ENCODE measurements at places on chromosomes 12 and 14.

DNA sequence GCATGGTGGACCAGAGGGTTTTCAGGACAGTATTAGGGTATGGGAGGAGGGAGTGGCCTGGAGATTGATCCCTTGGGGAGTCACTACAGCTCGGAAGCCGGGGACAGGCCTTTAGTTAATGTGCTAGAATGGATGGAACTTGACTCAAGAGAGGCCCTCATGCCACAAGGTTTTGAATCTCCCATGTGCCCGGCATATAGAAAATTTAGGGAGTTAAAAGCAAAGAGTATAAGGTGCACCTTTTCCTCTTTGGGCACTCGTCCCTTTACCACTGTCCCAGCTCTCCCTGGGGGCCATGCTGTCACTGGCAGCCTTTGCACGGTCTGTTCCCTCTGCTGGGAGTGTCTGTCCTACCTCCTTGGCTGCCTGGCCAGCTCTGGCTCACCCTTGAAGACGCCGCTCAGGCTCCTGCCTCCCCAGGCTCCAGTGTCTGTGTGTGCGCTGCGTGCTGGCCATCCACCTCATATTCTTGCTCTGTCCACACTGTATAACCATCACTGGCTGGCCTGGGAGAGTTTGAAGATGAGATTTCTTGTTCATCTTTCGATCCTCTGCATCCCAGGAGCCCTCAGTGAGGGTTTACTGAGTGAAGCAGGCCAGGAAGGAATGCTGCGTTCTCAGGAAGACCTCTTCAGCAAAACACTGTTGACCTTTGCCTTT lies 161.3 kb downstream of the ZFP36L1 start:
- DNase-seq: no peak

GRCh38 chr14:61472801-61473376 lies 151.5 kb downstream of the PRKCH start:
- DNase-seq: no peak

DNA sequence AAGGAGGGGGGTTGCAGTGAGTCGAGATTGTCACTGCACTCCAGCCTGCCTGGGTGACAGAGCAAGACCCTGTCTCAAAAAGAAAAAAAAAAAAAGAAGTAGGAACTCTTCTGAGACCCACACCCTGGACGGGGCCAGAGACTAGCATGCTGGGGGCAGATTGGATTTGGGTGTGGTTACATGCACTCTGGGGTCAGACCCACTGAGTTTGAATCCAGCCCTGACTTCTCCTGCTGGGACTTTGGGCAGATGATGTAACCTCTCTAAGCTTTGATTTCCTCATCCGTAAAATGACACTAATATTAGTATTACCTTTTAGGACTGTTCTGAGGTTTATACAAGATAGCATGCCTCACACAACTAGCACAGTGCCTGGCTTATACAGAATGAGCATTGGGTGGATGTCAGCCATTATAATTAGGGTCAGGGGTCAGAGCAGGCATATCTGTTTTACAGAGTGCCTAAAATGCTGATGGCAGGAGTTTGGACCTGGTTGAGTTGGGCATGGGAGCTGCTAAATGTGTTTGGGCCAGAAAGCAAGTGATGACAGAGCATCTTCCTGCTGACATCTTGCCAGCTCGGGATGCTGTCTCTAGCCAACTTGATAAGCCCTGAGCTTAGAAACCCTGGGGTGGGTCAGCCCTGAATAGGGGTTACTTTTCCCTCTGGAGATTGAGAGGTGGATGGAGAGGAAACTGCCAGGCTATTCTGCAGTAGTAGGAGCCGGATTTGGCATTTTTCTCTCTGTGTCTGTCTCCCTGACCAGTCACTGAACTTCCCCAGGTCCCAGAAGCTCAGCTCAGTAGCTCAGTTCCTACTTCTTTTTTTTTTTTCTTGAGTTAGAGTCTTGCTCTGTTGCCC lies 15.5 kb downstream of the TPCN1 start:
- no peak for DNase-seq

DNA sequence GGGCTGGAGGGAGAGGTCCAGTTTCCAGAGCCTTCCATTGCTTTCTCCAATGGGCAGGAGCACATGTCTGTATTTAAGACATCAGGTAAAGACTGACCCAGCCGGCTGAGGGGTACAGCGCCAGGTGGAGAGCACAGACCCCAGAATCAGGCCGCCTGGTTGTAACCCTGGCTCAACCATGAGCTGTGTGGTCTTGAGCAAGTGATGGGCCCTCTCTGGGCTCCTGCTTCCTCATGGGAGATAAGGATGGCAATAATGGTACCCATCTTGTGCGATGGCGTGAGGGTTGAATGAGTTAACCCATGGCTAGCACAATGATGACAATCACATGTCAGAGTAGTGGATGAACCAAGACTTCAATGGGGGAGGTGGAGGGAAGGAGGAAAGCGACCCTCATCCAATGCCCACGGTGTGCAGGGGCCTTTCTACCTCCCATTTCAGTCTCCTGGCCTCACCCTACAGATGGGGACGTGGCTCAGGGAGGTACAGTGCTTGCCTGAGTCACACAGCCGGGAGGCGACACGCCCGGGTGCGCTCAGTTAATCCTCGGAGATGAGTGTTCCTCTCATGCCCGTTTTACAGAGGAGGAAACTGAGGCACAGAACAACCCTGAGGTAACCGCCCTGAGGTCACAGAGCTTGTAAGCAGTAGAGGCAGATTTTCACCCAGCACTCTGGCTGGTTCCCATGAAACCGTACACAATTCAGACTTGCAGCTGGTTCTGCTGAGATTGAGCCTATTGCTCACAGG lies 163.9 kb downstream of the RBM19 start:
- DNase-seq: no peak

DNA sequence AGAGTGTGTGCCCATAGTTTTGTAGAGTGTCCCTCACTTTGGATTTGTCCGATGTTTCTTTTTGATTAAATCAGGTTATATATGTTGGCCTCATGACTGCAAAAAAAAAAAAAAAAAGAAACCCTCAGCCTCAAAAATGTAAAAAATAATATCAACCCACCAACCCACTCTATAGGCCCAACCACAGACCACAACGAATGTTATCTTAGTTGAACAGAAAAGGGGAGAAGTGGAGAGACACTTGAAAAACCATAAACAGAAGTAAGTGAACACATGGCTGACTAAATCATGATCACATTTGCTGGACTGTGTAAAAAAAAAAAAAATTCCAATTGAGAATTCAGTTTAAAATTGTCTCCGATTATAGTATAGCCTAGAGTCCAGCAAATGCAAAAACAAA lies 45.5 kb upstream of the ST8SIA1 start:
- DNase-seq: no peak

GRCh38 chr14:72986857-72987256 lies 40.0 kb downstream of the ZFYVE1 start:
- DNase-seq: no peak

Data from muscle of back (tissue), 13 donors.